ENCODE measurements at places on chromosomes 1 and 21. TPM values are rescaled to one million over a fixed set of nuclear protein-coding genes. Genes with fewer than 3 reads are reported as not detected.
A peak's percentile ranks its signal among the peaks of the same experiment; 100 is the strongest.

S100A9 gene
- polyA plus RNA-seq: 79.6 TPM

GPR25 gene
- not detected for polyA plus RNA-seq

AK5 gene
- 0.11 TPM for polyA plus RNA-seq

CAPZB gene
- polyA plus RNA-seq: 116 TPM

DNA sequence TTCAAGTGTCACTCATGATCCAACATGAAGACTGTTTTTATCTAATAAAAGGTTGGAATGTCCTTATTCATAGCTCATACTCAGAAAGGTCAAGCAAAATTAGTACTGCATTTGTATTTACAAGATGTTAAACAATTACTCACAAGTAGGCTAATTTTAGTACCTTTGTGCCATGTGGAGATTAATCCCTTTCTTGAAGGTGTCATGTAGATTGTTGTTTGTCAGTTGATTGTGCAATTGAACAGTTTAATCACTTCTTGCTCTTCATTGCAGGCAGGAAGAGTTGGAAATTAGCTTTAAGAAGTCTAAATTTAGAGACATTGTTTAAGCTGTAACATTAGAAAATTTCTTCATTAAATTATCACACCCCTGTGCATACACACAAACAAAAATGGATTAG lies 847.1 kb downstream of the KCNT2 start:
- no peak for DNase-seq

GRCh38 chr1:60828944-60829343 lies 253.4 kb upstream of the NFIA start:
- no peak for DNase-seq

- no peak for DNase-seq
Observed at GRCh38 chr1:69710484-69711189, 142.9 kb downstream of the LRRC7 start.

DNA sequence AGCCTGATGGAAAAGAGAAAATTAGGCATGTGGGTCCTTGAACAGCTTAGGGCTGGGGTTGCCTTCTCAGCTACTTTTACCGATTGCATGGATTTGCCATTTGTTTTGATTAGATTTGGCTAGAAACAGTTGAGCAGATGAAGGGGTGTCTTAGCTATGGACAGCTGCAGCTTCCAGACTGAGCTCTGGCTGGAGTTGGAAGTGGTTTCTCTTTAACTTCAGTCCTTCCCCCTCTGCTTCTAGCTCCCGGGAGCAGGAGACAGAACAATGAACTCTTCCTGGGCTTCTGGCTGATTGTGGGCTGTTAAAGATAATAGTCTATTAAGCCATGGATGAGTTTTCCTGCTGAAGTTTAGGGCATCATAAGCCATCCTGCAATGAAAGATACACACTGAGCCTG lies 50.7 kb downstream of the UBE2T start:
- no peak for DNase-seq

DNA sequence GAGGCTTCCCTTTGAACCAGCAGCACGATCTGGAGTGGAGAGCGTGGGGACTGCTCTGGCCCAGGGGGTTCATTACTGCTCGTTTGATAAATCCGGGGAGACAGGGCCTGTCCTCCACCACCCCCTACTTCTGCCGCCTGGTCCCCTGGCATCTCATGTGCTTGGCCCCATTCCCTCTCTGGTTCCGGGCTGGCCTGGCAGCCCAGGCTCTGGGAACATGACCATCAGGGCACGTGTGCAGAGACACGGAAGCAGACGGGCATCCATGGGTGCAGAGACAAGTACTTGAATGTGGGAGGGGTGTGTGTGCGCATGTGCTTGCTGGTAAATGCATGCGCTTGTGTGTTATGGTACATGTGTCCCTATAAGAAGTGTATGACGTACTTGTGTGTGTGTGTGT lies 75.5 kb downstream of the KIRREL1 start:
- no peak for DNase-seq

GRCh38 chr1:203518541-203518940 lies 24.6 kb downstream of the OPTC start:
- DNase-seq: no peak

DNA sequence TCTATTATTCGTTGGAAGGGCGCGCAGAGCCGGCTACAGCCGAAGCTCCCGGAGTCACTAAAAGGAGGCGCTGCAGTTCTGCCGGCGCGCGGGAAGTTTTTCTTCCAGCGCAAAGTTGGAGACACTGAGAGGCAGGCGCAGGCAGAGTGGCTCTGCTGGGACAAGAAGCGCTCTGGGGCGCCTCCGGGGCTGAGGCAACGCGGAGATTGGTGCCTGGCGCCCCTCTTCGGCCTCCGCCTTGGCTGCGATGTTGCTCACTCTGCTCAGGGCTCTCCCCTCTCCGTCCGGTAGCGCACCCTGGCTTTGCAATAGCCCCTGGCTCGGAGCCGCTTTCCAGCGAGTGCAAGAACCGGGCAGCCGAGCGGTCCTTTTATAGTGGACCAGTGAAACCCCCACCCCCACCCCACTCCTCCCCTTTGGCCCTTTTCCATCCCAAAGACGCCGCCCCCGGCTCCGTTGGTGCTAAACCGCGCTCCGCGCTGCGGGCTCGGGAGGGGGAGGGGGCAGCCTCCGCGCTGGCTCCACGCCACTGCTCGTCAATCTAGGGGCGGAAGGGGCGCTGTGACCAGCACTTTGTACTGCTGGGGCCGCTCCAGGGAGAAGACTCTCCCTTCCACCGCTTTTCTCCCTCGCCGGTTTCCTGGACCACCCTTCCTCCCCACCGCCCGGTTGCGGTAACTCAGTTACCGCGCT lies at the start of gene ADAMTS1:
Gene ADAMTS1 (minus strand): TSS at position 344 of the 693 bp plus-strand sequence. CDS start 455 bp downstream, outside the sequence.
- DNase-seq: peak; percentile 89

DNA sequence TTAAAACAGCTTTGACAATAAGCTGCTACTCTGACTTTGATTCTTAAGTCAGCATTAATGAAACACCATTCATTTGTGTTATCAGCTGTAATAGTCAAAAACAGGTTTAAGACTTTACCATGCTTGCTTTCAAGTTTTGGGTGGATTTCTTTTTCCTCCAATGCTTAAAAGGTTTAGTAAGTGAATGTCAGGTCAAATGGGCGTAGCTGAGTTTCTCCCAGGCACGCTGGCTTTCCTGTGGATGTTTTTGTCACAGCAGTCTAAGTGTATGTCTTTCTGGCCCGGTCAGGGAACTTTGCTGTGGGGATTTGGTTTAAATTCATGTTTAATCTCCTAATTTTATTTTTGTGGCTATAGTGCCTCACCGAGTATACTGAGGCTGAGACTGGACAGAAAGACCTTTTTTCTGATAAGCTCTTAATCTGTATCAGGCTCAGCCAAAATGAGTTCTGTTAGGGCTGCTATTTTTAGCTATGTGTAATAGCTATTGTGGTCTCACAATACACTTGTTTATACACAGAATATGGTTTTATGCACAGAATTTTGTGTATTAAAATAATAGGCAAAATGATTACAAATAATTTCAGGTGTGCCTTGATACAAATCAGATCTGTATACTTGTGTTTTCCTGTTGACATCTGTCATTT lies 292.8 kb downstream of the DISC1 start:
- no peak for DNase-seq

- no peak for DNase-seq
Observed at GRCh38 chr1:217456261-217456660, 174.6 kb downstream of the GPATCH2 start.

- no peak for DNase-seq
Observed at GRCh38 chr1:109357616-109358015, 40.1 kb downstream of the SORT1 start.

Measured in pancreas (tissue), 10 donors.